Stimulated activated CD8-positive, alpha-beta memory T cell treated with anti-CD3 and anti-CD28 coated beads, Interleukin-15, amount 100 ng/mL, for 24 hours (primary cell): ENCODE measurements at places on chromosomes 1 and 21.

DNA sequence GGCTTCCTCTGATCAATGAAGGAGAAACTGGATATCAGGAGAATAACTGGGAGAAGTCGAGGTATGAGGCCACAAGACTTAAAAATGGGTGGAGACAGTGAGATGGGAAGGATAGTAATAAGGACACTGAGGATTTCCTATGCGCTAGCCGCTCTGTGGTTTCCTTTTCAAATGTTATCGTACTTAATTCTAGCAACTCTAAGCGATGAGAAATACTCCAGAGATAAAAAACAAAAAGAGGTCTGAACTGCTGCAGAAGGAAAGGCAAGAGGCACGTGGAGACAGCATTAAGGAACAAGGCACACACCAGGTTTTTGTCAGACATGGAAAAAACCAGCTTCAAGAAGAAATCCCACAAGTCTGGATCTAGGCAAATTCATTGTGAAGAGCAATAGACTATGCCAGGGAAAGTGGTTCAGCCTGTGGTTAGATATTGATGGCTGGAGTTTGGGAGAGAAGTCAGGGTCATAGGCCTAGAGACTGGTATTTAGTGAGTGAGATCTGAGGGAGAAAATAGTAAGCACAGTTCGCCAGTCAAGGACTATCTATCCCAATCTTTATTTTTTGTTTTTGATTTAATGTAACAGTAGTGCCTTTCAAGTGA lies 5.3 kb downstream of the CLCA2 start:
- DNase-seq, result no peak

- no peak for DNase-seq
Observed at GRCh38 chr1:58446368-58446767, 100.2 kb downstream of the OMA1 start.

GRCh38 chr1:75742047-75742625 lies 17.6 kb downstream of the ACADM start:
- no peak for DNase-seq

GRCh38 chr21:37071561-37072273 lies 1.2 kb downstream of the PIGP start:
- no peak for DNase-seq

DNA sequence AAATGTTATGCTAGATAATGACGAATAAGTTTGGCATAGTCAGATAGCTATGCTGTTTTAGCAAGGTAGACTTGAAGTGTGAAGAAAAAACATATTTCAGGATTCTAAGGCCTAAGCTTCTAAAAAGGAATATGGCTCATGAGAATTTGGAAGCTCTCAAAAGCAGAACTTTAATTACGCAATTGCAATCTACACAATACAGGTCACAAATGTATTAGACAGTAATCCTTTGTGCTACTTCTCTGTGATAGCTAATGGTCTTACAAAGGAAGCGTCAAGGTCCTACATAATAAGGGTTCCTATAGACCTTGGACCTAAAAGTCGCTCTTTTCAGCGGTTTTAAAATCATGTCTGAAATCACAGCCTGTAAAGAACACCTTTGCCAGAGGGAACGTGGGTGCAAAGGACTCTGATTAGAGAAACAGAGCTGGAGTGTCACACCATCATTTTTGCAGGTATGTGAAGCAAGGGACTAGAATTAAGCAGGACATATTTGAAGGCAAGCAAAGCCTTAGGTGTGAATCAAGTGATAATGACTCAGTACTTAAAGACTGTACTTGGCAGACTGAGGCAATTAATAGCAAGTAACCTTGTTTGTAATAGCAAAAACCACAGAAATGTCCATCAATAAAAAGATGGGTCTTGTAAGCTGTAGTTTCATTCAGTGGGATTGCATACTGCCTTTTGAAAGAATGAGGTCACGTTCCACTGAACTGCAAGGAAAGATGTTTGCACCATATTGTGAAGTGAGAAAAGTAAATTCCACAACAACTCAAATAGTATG lies 420.2 kb downstream of the KCTD3 start:
- DNase-seq, result no peak

GRCh38 chr1:154943649-154944400 lies 7.3 kb upstream of the PMVK start:
- no peak for DNase-seq

DNA sequence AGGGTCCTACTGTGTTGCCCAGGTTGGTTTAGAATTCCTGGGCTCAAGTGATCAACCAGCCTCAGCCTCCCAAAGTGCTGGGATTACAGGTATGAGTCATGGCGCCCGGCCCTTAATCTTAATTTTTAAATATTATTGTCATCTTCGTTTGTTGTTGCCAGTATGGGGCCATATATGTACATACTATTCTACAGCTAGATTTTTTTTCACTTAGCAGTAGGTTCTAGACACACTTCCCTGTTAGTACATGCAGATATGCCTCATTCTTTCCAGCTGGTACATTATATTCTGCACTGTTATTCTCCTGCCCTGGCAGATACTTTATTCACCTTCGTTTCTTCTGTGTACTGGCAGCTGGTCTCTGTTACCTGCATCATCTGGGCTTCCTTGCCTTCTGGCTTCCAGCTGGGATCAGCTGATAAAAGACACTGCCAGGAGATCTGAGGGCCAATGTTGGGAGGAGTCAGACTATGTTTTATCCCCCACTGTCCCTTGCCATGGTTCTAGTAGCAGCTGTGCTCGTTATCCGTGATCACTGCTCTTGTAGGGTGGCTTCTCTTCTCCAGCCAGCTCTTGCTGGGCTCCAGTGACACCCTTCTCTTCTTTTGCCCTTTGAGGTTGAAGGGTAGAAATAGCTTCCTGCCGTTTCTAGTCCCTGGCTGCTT lies 24.7 kb downstream of the ST3GAL3 start:
- no peak for DNase-seq

DNA sequence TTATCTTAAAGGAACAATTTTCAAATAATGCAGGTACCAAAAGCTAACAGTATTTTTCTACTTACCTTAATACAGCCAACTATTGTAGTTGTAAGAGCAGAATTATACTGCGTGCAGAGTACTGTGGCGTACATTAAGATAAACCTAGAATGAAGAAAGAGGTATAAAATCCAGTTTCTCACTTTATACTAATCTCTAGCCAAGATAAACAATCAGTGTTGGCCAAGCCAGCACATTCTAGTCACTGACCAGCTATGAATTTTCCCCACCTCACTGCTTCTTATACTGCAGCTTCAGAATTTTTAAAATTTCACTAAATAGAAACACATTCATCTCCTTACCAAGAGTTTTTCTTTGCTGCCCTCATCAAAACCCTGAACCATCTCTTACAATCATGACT lies 33.6 kb downstream of the SLC35D1 start:
- no peak for DNase-seq

GRCh38 chr1:53370369-53370961 lies 42.6 kb upstream of the LRP8 start:
- no peak for DNase-seq

GRCh38 chr1:2784854-2785630 lies 16.5 kb downstream of the TTC34 start:
- no peak for DNase-seq

DNA sequence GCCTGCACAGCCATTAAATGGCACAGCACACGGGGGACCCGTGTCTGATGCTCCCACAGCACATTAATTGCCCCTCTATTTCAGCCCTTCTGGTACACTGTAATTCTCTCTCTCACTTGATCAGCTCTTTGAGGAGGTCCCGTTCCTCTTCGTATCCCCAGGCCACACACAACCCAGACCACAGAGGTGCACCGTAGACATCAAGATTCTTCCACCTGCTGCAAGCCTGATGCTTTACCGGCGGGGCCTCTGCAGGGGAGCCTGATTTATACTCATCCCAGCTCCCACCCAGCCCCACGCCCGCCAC lies 759 bp downstream of the SMYD3 start:
- no peak for DNase-seq

DNA sequence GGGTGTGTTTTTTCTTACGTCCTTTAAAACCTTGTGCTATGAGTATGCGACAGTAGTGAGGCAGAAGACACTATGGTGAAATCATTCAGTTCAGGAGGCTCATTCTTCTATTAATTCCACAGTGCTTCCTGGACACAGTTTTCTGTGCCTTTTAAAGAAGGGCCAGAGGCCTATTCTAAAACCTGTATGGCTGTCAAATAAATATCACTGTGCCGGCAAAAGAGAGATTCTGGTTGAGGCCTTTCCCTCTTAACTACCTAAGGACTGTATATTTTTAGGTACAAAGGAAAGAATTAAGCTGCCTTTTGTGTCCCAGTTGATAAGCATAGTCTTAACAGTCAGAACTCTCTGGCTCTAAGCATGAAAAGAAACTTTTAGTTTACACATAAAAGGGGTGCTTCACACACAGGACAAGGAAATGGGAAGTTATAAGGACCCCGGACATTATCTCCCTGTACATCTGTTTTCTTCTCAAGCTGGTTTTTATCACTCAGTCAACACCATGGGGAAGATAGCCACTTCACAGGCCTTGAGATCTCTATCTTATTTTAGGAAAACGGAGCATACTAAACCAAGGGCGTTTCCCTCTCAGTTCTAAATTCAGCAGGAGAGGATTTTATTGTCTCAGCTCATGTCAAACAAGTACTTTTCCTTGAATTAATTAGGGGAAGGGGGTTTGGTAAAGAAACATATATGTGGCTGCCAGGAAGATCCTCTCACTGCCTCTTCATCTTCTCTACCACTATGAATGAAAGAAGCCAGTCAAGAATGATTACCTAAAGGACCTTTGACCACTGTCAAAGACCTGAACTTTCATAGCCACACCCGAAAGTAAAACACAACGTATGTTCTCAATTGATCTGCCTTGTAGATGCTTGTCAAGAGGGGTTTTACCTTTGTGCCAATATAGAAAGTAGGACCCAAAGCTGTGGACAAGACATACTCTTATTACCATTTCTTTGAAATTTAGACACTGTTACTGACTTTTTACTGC lies 71.4 kb upstream of the HSPA13 start:
- no peak for DNase-seq

DNA sequence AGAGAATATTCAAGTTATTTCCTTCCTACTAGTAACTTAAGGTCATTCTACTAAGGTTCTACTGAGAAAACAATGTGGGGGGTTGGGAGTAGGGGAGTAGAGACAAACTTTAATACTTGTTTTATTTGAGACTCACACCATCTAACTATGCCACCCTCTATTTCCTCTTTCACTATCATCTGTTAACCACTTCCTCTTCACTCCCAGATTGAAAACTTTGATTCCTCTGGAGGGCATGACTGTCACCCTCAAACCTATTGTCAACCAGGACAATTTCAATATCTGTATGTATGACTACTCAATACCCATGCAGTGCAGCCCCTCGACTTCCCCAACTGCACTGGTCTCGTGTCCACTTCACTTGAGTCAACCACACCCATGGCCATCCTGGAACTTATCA lies 165.6 kb upstream of the POGK start:
- DNase-seq, result no peak

DNA sequence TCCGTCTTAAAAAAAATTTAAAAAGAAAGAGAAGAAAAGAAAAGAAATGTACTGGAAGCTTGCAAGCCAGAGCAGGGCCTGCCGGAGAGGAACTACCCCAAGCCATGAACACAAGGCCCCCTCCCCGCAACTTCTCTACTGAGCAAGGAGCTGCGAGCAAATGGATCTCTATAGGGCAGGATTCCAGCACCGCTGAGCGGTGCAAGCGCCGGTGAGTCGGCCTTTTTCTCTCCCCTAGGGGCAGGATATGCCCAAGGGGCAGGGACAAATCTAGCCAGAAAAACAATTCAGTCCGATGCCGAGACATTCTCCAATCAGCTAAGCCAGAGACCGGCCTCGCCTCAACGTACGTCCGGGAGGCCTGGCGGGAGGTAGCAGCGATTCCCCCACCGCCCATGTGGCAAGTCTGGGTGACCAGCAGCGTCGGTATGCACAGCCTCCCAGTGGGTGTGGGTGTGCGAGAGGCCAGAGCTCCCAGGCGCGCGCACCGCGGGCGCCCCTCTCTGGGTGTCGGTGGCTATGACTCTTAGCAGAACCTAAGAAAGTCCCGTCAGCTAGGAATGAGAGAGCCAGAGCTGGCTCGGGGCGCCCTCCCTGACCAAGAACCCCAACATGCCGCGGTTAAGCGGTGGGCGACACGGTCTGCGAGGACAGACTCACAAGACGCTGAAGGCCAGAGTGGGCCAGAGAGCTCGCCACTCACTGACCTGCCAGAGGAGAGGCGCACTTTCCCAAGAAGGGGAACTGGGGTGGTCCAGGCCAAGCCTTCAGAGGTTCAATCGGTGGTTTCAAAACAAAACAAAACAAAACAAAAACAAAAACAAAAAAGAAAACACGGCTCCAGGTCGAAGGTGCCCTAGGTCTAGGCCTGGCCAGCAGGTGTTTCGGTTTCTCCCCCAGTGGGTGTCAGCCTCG lies 1.9 kb downstream of the CSMD2 start:
- DNase-seq, result no peak

GRCh38 chr1:87958716-87959115 lies 630.0 kb downstream of the LMO4 start:
- no peak for DNase-seq

GRCh38 chr1:224621813-224622682 lies 5.9 kb downstream of the CNIH3 start:
- no peak for DNase-seq

DNA sequence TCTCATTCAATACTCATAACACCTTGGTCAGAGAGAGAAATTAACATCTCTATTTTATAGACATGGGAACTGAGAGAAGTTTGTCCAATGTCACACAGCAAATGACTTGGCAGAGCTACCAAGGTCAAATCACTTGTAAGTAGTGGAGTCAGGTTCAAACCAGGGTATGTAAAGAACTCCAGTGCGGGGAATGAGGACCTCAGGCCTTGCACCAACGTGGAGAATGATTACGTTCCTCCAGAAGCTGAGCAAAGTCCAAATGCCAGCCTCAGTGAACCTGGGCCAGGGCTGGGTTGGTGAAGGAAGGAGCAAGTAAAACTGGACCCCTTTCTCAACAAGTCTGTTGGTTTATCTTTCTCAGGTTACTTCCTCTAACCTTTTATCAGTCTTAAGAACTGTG lies 1.8 kb upstream of the CSF1 start:
- DNase-seq, result no peak

DNA sequence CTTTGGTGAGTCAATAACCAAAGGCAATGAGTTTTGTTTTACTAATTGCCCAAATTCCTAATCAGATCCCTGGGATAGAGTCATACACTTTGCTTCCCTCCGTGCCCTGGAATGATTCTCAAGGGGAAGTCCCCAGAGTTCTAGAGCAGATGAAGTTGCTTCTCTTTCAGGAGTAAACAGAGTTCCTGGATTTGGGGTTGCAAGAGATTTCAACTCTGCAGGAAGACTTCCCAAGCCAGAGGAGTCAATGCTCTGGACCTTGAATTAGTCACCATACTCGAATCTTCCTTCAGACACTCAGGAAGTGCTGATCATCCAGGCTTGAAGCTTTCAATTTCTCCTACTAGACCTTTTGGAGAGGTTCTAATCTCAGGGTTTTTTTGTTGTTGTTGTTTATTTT lies 39.6 kb downstream of the FCER1A start:
- DNase-seq, result no peak

GRCh38 chr1:37259019-37259418 lies 215.4 kb upstream of the ZC3H12A start:
- DNase-seq, result no peak
